ENCODE measurements at places on chromosomes 2 and 18.

- no peak for DNase-seq
Measured at GRCh38 chr2:234960175-234961088, 8.6 kb downstream of the SH3BP4 start.

- DNase-seq = peak; percentile 67
Measured at GRCh38 chr2:239249776-239250175, 151.0 kb downstream of the HDAC4 start.

- DNase-seq = no peak
Measured at GRCh38 chr2:195741191-195741590, 84.2 kb downstream of the SLC39A10 start.

DNA sequence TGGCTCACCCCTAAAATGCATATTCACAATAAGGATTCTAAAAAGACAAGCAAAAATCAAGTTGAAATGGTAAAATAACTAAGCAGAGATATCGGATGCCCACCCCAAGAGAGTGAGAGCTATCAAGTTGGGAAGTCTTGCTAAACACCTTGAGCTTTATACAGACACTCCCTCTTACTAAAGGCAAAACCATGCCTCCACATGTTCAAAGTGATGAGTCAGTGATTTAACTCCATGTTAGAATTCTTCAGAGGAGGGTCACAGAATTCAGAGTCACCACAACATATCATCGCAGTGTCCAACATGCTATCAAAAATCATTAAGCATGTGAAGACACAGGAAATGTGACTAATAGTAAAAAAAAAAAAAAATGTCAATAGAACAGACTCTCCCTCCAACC is 20.6 kb upstream of the ST8SIA3 start:
- DNase-seq = no peak

All from astrocyte of the spinal cord (primary cell).